ENCODE measurements at places on chromosomes 12 and 14.

- DNase-seq: no peak
Measured at GRCh38 chr14:71729596-71729995, 202.6 kb upstream of the RGS6 start.

DNA sequence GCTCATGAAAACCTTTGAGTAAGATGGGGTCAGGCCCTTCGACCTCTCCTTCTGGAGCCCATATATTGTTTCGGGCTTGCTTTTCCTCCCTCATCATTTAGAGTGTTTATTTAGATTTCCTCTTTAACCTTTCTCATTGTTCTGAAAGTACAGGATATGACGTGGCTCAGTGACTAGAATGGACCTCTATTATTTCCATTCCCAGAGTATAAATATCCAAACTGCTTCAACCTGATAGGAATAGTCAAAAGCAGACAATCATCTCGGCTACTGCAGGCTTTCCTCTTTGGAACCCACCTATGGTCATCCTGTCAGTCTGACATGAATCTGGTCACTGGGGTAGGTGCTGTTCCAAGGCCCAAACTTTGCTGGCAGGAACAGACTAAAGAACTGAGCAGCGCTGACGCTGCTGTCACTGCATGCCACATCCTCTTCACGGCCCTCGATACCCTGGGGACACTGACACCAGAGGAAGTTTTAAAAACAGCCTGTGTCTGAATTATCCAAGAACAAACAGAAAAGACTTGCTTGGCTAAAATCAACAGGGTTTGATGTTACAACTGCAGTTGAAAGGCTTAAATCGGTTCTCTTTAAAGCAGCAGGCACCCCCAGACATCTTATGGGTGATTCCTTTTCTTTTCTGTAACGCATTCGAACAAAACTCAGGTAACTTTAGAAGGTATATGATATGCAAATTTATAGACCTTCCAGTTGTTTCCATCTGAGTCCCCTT, 5.0 kb upstream of the DDX47 start:
- no peak for DNase-seq

GRCh38 chr14:73997108-73997943, 21.8 kb downstream of the ENTPD5 start:
- no peak for DNase-seq

DNA sequence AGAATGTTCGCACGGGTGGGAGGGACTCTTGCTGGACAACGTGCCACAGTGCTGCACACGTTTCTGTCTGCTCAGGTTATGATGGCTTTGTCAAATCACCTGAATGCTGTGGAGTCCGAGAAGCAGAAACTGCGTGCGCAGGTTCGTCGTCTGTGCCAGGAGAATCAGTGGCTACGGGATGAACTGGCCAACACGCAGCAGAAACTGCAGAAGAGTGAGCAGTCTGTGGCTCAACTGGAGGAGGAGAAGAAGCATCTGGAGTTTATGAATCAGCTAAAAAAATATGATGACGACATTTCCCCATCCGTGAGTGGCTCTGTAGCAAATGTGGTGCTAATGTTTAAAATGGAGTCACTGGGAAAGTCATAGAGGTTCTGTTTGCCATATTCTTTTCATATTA, 28.5 kb downstream of the KLC1 start:
- no peak for DNase-seq

Measured in stimulated activated CD4-positive, alpha-beta T cell treated with anti-CD3 and anti-CD28 coated beads, Interleukin-12 subunit alpha, Interleukin-12 subunit beta, amount 100 ng/mL, for 24 hours (primary cell).